ENCODE measurements at places on chromosomes 3 and 15.

- no peak for DNase-seq
Observed at GRCh38 chr3:158140396-158140795, 30.5 kb downstream of the RSRC1 start.

DNA sequence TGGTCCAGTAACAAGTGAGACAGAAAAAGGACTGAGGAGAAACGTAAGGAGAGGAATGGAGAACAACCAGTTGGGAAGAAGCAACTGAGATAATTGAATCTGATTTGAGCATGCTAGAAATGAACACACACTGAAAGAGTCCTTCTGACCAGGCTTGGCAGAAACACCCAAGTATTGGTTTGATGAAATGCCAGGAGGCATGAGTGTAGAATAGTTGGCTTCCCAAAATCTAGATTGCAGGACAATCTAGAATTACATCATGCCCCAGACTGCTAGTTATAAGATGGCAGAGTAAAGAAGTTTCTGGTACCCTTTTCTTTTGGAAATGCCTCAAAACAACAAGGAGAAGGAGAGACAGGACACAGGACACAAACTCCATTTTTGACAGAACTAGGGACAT is 189.7 kb upstream of the STT3B start:
- DNase-seq: no peak

GRCh38 chr3:70647823-70648222 is 335.4 kb upstream of the MDFIC2 start:
- DNase-seq: no peak

DNA sequence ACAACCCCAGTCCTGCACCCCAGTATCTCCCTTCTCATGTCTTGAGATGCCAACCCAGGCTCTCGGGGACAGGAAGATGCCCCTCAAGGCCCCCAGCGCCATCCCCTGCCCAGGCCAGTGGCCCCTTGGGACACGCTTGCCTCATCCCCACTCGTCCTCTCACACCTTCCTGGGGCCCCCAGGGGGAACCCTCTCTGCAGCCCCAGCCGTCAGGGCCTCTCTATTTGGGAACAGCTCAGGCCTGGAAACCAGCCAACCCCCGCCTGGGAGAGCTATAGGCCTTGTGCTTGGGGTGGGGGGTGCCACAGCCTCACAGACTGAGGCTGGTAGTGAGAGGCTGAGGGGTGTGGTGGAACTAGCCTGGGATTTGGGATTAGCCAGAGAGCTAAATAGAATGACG is 7.8 kb downstream of the LINGO1 start:
- DNase-seq: peak; percentile 64

GRCh38 chr3:23099677-23100076 is 103.5 kb upstream of the UBE2E2 start:
- no peak for DNase-seq

DNA sequence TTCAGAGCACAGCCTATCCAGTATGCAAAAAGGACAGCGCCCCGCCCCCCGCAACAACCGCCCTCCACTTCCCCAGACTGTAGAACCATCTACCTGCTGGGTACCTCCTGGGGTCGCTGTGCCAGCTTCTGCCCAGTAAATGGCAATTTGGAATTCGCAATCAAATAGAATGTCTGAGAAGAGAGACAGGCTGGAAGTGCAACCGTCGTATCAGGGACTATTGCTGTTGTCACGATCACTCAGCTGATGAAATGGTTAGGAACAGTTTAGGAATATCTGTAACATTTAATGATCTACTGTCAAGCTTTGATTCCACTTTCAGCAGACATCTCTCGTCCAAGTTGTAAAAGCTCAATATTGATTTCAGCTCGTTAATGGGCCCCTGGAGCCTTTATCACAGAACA is 13.3 kb upstream of the PARL start:
- no peak for DNase-seq

DNA sequence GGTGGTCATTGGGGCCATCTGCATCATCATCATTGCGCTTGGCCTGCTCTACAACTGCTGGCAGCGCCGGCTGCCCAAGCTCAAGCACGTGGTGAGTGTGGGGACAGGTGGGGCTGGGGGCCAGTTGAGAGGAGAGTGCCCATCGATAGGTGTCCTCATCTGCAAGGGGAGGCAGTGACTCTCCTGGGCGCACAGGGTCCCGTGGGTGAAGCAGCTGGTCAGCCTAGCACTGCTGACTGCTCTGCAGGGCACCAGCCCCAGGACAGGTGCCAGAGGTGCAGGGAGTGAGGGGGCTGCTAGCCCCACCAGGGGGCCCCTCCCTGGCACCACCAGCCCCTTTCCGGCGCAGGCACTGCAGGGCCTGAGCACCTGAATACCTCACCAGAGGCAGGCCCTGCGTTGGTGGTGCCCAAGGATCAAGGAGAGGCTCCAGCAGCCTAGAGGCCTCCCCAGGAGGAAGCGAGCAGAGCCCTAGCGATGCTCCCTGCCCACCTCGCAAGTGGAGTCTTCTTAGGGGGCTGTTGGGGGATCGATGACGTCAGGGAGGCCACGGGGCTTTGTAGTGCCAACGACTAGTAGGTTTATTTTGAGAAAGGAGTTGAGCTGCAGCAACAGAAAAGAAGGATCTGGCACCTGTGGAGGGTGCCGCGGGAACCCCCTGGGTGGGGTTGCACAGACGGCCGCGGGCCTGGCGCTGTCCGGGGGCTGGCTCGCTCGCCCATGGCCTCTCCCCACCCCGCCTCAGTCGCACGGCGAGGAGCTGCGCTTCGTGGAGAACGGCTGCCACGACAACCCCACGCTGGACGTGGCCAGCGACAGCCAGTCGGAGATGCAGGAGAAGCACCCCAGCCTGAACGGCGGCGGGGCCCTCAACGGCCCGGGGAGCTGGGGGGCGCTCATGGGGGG is 976 bp upstream of the ABTB1 start:
- DNase-seq: no peak

- no peak for DNase-seq
Observed at GRCh38 chr15:101069654-101069973, 150.5 kb downstream of the LRRK1 start.

GRCh38 chr15:82146990-82147461 is 101.2 kb upstream of the MEX3B start:
- DNase-seq: no peak

DNA sequence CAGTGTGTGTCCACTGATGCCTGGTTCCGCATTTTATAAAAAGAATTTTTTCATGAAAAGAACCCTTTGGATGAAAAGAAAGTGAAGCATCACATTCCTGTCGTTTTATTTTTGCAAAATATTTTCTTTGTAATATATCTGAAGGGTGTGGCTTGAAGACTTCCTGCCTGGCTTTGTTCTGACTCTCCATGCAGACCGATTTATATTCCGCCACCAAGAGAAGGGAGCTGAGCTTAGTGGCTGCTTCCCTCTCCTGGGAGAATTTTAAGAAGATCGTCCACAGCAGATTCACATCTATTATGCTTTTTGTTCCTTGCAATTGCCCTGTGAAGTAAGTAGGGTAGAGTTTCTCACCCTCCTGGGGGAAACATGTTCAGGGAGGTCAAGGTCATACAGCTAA is 45.2 kb upstream of the UMPS start:
- no peak for DNase-seq

GRCh38 chr3:12428126-12428525 is 56.2 kb upstream of the TSEN2 start:
- no peak for DNase-seq

DNA sequence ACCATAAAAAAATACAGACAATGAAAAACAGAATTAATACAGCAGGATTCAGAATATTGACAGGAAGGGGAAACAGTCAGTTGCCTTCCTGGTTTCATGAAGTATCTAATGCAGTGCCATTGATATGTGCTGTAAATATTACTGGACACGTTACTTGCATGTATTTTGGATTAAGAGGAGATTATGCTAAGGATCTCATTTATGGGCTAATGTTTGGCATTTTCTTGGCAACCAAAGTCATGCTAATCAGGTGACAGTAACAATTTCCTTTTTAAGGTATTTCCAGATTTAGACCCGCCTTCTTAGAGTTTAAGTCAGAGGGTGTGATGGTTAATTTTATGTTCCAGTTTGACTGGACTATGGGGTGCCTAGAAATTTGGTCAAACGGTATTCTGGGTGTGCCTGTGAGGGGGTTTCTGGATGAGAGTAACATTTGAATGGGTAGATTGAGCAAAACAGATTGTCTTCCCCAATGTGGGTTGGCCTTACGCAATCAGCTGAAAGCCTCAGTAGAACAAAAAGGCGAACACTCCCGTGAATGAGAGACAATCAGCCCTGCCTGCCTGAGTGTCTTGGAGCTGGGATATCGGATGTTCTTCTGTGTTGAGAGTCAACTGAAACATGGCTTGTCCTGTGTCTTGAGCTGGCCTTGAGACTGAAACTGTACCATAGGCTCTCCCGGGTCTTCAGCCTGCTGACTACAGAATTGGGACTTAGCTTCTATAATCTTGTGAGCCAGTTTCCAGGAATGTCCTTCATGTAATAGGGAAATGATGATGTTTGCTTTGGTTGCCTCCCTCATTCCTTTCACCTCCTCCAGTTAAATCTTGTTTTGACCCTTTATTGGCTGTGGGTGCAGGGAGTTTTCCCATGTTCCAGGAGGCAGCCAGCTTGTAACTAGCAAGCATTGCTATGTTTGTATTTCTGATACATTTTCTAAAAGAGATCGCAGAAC is 10.5 kb downstream of the SQOR start:
- no peak for DNase-seq

DNA sequence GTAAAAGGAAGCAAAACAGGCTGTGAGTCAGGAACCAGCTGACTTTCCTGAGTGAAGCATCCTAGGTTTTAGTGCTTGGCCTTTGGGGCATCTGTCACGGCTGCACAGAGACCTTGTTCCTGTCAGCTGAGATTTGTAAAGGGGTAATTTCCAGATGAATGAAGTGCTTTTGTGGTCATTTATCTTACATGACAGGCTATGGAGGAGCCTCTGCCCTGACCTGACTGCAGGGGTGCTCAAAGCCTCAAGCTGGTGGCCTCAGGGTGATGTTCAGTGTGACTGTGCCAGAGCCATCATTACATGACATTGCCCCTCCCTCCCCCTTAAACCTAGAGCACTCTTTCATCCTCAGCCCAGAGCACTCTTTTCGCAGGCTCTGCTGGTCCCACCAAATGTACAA is 132.5 kb downstream of the ARNT2 start:
- DNase-seq: no peak

Data from D341Med (cell line).